ENCODE measurements at places on chromosomes 12 and 14.

DNA sequence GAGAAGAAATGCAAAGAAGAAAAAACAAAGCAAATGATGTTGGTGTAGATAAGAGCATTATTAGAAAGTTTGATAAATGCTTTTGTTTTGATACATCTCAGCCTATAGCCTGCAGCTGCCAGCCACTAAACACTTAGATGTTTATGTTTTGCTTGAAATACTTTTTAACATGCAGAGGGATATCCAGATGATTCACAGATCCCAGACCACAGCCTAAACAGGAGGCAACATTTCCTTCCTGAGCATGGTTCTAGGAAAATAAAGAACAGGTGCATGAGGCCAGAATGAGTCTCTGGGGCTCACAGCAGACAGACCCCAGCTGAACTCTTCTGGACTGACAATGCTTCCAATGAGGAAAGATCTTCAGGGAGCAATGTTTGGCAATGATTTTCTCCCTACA lies 103.7 kb upstream of the EEA1 start:
- no peak for DNase-seq

DNA sequence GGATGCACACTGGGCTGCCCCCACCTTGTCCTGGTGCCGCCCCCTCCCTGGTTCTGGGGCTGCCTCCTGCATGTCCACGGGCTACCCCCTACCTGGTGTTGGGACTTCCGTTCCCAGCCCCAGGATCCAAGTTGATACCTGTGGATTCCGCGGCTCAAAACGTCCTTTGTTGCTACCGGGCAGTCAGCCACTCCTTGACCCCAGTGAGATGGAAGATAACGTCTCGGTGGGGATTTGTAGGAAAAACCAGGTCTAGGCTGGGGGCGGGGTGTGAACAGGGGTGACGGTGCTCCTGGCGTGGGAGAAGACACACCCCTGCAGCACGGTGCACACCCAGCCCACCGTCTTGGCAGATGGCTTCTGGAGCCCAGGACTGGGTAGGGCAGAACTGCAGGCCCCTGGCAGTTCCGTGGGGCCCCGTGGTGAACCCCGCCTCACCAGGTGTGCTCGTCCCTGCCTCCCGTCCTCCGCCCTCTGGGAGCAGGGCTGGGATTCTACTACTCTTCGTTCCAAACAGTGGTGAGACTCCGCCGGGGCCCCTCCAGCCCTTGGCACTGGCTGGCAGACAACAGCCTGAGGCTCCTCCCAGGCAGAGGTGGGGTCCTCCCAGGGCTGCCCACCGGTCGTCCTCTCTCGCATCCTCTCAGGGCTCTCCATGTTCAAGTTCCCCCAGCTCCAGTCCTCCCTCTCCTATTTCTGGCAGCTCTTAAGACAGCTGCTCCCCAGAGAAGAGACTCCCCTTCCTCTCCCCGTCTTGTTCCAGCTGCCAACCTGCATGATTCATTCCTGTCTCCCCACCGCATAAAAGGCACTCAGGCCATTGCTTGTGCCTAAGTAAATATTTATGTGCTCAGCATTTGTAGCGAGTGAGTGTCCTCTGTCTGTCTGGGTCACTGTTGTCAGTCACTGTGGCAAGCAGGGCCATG lies 75.5 kb downstream of the FBXL14 start:
- no peak for DNase-seq

DNA sequence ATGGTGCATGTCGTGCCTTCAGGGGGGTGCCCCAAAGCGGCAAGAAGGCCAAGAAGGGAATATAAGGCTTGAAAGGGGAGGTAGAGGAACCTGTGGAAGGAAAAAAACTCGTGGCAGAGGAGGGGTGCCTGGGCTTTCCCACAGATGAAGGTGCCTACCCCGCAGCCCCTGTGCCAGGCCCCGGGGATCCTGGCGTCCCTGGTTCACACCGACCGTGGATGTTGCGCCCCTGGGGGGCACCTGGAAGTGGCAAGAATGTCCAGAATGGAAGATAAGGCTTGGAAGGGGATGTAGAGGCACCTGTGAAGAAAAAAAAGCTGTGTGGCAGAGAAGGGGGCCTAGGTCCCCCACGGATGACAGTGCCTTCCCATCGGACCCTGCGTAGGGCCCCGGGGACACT lies 282.2 kb downstream of the ALG10 start:
- DNase-seq = no peak

DNA sequence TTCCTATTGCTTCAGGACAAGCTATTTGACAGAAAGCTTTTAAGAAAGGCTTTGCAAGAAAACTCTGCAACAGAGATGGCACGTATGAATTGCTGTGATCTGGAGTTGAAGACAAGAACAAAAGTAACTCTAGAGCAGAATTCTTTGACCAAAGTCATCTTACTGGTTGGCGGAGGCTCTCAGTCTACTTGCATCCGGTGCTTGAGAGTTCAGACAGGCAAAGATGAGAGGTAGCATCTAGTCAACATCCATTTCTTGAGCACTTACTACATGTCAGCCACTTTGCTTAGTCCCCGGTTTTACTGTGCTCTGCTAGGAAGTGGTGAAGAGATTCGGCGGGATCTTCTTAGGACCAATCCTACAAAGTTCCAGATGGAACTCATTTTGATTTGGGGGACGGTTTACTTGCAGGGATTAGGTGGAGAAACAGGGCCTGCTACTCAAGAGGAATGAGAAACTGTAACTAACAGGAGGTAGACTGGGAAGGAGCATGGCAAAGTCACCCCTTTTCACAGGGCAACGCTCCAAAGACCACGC lies 404 bp upstream of the CCDC91 start:
- no peak for DNase-seq

DNA sequence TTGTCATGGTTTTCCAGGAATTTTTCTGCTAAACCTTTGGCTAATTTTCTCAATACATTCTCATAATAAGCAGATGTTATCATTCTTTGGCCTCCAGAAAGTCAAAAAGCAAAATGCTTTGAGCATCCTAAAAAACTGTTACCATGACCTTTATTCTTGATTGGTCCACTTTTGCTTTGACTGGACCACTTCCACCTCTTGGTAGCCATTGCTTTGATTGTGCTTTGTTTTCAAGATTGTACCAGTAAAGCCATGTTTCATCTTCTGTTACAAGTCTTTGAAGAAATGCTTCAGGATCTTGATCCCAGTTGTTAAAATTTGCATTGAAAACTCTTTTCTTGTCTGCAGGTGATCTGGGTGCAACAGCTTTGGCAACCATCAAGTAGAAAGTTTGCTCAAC lies 180.1 kb downstream of the DUSP6 start:
- DNase-seq = no peak

GRCh38 chr12:53770281-53770680 lies 18.5 kb upstream of the CISTR start:
- DNase-seq = no peak

GRCh38 chr14:95024380-95024779 lies 132.9 kb downstream of the DICER1 start:
- no peak for DNase-seq

DNA sequence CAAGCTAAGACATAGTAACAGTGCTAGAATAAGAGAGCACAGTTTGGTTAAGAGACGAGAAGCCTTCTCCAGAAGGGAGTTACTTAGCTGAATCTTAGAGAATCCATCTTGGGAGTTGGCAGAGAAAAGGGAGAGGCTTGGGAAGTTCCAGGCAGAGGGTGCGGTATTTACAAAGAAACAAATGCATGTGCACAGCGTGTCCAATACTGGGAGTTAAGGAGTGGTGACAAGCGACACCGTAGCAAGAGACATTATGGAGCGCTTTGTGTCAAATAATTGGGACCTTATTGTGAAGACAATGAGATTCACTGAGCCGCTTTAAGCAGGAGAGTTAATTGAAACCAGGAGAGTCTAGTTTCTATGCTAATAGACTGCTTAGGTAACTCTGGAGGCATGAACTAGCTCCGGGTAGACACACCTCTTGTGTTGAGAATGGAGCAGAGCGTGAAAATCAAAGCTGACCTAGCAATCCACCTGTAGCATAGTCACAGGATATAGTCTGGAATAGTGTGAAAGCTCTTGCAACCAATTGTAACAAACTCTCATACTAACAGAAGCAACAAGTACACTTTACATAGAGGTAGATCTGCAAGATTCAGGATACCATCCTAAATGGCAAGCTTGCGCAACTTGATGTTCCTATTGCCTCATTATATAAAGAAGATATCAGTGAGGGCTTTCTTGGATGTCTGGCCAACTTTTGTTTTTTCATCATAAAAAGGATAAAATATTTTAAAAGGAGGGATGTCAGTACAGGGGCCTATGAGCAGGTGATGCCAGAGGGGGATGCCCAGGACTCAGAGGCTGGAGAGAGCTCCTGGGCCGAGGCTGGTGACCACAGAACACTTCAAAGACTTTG lies 5.3 kb downstream of the ALDH1L2 start:
- no peak for DNase-seq

DNA sequence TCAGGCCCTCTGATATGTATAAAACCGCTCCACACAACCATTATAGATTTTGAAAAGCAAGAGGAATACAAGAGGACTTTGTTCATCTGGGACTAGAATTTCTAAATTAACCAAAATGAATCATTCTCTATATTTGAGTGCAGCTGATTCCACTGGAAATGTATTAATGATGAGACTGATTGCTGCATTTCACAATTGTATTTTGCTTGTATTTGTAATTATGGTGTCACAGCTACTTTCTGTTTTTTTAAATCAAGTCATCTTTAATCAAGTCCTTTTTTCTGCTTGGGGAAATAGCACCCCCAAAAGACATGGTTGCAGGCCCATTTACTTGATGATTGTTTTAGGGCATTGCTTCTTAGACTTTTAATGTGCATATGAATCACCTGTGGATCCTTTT lies 162.4 kb downstream of the KICS2 start:
- no peak for DNase-seq

GRCh38 chr12:26268841-26269561 lies 73.6 kb downstream of the SSPN start:
- no peak for DNase-seq

DNA sequence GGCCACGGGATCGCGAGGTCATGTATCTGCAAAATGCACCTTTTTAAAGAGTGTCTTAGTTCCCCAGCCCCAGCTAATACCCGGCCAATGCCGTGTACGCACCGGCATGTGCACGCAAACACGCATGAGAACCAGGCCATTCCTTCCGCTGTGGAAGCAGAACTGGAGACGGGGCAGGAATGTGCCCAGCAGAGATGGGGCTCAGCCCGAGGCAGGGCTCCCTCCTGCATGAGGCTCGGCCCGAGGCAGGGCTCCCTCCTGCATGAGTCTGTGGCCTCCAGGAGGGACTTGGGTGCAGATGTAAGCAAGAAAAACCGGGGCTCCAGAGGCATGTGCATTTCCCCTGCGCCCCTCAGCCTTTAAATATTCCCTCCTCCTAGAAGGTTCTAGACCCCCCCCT lies 38.2 kb downstream of the SLC6A12 start:
- no peak for DNase-seq

DNA sequence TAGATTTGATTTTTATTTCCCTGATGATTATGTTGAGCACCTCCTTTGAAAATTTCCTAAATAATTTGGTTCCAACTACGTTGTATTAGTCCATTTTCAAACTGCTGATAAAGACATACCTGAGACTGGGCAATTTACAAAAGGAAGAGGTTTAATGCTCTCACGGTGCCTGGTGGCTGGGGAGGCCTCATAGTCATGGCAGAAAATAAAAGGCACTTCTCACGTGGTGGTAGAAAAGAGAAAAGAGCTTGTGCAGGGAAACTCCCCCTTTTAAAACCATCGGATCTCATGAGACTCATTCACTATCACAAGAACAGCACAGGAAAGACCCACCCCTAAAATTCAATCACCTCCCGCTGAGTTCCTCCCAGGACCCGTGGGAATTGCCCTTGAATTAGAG lies 372.3 kb downstream of the RPL10L start:
- no peak for DNase-seq

GRCh38 chr14:80958226-80958625 lies 2.8 kb downstream of the TSHR start:
- no peak for DNase-seq
